ENCODE measurements at places on chromosomes 1 and 21.

DNA sequence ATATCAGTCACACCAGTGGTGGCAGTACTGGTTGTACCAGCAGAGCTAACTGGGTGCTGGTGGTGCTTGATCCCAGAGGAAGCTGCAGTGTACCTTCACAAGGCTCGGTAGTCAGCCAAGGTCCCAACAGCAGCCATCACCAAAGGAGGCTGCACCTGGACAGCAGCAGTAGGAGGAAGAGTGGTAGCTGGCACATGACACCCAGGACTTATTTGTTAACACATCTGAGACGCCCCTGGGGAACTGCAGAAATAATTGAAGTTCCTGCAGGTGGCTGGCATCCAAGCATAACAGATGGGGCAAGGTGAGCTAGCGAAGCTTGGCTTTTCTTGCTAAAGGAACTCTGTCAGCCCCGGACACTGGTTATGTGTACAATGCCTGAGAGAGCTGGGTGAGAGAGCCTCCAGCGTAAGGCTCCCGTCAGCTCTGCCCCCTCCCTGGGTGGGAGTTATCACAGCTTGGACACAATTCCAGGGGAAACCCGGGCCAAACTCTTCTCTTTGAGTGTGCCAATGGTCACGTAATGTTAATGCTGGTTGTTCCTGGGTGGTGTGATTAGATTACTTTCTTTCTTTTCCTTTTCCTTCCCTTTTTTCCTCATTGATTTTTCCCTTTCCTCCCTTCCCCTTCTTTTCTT is 29.1 kb upstream of the PARP1 start:
- DNase-seq = no peak

DNA sequence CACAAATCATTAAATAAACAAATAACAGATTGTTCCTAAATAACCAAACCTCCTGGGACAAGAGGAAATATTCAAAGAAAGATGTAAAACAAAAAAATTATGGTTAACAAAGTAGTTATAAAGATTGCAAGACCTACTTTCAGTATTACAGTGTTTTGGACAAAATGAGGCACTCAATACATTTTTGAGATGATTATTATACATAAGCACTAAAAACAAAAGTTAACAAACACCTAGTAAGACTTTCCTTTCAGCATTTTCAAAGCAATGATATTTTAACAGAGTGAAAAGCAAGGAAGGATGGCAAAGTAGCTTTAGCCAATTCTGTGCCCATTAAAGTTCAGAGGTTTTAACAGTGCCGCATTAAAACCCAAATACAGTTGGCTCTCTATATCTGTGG is 17.2 kb downstream of the OMA1 start:
- no peak for DNase-seq

GRCh38 chr1:94413311-94413710 is 4.9 kb upstream of the ABCD3 start:
- peak; percentile 32 for DNase-seq

DNA sequence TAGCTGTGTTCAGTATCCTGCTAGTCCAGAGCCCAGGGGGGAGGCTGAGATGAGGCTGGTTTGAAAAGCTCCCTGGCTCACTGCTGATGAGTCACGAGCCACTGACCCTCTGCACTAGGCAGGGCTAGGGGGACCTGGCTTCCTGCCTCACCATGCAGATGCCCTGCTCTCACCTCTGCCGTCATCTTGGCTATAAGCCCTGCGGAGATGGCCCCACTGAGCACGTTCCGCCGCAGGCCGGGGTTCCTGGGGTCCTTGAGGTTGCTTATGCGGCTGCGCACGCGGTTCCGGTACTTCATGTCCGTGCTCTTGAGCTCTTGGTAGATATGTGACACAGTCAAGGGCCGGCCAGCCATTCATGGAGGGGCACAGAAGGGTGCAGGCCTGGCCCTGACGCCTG is 24.1 kb upstream of the ZNF436 start:
- no peak for DNase-seq

- DNase-seq = no peak
Observed at GRCh38 chr1:173341307-173341706, 134.2 kb upstream of the TNFSF4 start.

GRCh38 chr21:14273736-14274538 is 58.0 kb downstream of the RBM11 start:
- no peak for DNase-seq

DNA sequence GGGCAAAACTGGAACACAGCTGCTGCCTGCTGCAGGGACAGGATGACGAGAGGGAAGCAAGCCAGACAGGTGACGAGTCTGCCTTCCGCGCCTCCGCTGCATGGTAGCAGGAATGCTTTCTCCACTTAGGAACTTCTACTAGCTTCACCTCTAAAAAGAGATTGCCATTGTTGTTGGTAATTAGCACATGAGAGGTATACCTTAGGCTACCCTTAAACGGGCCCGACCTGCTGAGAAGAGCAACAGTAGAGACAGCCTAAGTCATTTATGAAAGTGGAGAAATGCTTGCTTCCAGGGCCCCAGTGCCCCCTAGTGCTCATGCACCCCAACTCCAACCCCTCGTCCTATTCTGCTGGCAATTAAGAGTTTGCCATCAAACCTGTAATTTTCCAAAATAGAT is 96.9 kb upstream of the AKT3 start:
- no peak for DNase-seq

DNA sequence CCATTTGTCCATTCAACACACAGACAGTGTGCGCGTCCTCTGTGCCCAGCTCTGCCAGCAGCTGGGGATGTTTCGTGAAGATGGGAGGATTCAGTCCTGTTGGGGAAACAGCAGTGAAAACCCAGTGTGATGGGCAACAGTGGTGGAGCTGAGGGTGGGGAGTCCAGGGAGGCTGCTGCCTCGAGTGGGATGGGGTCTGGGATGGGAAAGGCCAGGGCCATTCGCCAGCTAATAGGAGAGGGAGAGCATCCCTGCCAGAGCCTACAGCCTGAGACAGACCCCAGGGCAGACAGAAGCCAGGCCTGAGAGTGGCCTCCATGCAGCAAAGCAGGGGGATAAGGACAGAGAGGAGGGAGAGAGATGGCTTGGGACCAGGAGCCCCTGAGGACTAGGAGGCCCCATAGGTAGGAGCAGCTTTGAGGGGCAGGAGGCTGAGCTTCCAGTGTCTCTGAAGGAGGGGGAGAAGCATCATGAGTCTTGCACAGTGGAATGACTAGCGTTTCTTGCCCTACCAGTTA is 252.6 kb downstream of the NPHP4 start:
- no peak for DNase-seq

DNA sequence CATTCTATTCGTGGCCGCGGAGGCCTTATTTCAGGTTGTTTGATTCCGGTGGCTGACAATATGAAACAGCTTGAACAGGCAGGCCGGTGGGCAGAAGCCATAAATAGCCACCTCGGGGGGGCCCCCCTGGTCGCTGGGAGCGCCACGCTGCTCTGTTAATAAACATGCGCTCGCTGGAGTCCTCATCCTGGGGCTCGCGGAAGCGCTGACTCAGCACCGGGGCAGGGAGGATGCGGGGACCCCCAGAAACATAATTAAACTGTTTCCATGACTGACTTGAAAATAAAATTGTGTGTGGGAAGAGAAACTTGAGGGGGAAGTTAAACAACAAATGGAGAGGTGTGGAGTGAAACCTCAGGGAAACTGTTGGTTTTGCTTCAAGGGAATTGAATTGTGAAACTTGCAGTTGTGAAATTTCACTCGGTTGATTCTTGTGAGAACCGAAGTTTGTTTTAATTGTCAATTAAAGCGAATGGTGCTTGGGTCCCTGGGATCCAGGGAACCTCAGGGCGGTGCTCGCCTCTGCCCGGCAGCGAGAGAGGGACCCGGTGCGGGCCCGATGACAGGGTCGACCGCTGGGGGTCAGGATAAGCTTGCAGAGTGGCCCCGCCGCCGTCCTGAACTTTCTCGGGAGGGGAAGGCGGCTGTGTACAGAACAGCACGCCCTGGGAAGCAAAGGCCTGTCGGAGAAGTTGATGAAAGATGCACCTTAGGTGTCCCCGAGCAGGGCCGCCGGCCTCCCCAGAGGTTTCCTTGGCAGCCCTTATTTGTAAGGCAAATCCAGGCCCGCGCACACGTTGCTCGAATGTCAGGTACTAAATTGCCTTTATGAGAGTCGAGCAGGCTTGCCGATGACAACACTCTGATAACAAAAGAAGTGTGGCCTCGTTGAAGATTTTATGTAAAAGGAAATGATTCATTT is 176.9 kb upstream of the LMO4 start:
- peak; percentile 96 for DNase-seq

DNA sequence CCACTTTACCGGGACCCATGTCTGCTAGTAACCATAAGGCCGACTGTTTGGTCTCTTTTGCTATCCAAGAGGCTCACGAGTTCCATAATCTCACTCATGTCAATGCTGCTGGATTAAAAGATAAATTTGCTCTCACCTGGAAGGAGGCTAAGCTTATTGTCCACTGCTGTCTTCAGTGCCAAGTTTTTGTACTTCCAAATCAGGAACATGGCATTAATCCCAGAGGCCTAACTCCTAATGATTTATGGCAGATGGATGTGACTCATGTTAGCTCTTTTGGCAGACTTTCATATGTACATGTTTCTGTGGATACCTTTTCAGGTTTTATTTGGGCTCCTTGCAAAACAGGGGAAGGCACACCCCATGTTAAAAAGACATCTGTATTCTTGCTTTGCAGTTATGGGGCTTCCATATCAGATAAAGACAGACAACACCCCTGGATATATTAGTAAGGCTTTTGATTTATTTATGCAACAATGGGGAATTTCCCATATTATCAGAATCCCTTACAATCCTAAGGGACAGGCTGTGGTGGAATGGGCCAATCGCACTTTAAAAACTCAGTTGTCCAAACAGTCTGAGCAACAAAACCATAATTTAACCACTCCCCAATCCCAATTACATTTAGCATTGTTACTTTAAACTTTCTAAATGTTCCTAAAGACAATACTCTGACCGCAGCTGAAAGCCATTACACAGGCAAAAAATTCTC is 162.7 kb downstream of the IER5 start:
- DNase-seq = no peak

DNA sequence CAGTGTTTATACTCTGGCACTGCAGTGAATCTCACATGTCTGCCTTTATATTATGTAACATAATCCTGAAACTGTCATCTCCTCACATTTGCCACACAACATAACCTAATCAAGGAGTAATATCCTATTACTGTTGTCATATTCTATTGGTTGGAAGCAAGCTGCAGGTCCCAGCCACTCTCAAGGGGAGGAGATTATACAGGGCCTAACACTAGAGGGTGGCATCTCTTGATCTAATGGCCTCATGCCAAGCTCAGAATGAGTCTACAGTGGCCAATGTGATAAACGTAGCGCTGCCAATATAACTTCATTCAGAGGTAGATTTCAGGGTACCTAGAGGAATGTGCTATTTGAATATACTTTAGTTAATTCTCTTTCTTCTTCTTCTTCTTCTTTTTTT is 166.8 kb downstream of the BACH1 start:
- no peak for DNase-seq

DNA sequence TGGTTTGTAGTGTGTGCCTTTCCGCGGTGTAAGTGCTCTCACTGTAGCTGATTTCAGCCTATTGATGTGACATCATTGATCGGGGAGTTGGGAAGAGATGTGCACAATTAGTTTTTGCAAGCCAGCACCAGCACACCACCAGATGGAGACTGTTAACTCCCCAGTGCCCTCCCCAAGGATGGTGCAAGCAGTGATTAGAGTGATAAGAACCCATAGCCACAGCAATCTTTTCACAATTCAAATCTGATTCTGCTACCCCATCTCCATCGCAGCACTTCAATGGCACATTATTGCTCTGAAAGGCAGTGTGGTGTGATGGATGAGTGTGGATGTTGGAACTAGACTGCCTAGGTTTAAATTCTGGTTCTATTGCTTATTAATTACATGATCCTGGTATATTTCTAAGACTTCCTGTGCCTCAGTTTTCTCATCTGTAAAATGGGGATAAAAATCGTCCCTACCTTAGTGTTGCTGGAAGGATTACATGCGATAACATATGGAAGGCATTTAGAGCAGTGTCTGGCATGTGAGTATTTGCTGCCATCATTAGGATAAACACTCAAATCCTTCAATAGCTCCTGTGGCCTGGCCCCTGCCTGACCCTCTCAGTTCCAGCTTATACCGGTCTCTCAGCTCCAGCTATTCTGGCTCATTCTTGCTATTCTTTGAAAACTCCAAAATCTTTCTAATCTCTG is 6.7 kb downstream of the CSF3R start:
- DNase-seq = no peak

DNA sequence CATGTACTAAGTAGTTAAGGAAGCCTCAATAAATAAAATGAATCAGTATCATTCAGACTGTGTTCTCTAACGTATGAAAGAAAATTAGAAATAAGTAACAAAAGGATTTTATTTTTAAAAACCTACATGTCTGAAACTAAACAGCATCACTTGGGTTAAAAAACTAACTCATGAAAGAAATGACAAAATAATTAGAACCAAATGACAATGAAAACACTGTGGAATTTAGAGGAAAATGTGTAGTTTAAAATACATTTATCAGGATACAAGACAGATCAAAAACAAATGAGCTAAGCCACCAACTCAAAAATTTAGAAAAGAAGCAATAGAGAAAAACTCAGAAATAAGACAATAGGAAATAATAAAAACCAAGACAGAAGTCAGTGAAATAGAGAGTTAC is 108.7 kb downstream of the TENT5C start:
- no peak for DNase-seq

DNA sequence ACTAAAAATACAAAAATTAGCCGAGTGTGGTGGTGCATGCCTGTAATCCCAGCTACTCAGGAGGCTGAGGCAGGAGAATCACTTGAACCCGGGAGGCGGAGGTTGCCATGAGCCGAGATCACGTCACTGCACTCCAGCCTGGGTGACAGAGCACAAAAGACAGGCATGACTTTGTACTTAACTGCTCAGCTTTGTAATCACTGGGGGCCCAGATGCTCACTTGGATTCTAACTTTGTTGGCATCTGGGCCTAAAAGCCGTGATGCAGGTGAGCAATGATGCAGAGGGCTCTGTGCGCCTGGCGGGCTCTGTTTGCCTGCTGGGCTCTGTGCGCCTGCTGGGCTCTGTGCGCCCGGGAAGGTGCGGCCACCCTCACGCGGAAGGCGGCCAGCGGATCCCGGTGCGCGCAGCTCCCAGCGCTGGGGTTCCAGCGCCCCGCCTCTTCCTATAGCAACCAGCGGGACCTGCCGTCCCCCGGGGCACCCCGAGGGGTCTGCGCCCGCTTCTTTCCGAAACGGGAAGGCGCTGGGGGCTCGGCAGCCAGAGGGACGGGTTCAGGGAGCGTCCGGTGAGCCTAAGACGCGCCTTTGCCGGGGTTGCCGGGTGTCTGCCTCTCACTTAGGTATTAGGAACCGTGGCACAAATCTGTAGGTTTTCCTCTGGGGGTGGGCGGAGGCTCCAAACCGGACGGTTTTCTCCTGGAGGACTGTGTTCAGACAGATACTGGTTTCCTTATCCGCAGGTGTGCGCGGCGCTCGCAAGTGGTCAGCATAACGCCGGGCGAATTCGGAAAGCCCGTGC is 31.7 kb downstream of the PRMT2 start:
- DNase-seq = no peak

- DNase-seq = no peak
Observed at GRCh38 chr1:84834419-84835064, 58.5 kb downstream of the LPAR3 start.

- peak; percentile 6 for DNase-seq
Observed at GRCh38 chr21:46325073-46325912, 1.3 kb downstream of the PCNT start.
